Lower leg skin (tissue), 4 donors: ENCODE measurements at places on chromosomes 13 and 19. TPM values are rescaled to one million over a fixed set of nuclear protein-coding genes. Genes with fewer than 3 reads are reported as not detected.

DNA sequence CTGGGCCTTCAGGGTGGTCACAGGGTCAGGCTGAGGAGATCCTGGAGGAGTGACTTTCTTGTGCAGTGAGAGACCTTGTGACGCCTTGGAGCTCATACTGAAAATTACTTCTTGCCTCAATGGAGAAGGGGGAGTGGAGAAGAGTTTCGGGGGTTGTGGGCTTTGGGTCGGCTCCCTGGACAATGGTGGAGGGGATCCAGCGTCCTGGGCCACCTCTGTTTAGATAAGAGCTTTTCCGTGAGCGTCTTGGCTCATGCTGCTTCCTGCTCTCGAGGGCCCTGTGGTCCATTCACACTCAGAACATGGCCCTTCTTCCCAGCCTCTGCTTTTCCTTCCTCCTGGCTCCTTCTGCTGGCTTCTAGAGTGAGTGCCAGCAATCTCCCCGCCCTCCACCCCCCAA lies 81.9 kb downstream of the FLT1 start:
- DNase-seq: no peak

- DNase-seq: no peak
Observed at GRCh38 chr13:28048768-28049167, 51.6 kb downstream of the FLT3 start.

The C1QTNF9B gene
- not detected for total RNA-seq

The MYH14 gene
- 329 TPM for total RNA-seq

GRCh38 chr19:57850553-57851017 lies 926 bp downstream of the ZNF587 start:
- no peak for DNase-seq

The MISP gene
- 2.8 TPM for total RNA-seq

- no peak for DNase-seq
Observed at GRCh38 chr13:106433066-106433465, 102.4 kb downstream of the EFNB2 start.

DNA sequence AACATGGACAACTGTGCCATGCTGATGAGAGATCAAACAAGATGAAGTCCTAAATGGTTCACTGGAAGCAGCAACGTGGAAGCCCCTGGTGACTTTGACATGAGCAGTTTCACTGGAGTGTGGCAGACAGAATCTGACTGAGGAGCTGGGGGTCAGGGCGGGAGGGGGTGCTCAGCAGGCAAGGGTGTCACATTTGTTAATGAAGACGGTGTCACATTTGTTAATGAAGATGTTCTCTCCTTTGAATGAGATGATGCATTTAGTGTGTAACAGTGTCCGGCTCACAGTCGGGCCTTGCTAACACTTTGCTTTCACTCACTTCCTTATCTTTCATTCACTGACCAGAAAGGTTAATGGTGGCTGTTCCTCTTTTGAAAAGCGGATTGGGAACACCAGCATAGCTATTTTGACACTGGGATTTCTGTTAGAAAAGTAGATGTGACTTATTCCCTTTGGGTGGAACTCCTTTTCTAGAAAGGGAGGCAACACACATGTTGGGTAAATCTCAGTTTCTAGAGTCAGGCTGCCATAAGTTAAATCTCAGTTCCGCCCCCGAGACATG lies 693.7 kb downstream of the UQCRFS1 start:
- no peak for DNase-seq
